H1 (cell line): ENCODE measurements at places on chromosomes 2 and 18. TPM values are rescaled to one million over a fixed set of nuclear protein-coding genes. Genes with fewer than 3 reads are reported as not detected.

Gene TTL
- polyA plus RNA-seq: 14.4 and 17.5 TPM in 2 replicates

Gene ELOA2
- not detected in 2 replicates for polyA plus RNA-seq

Gene LIMS4
- 0.20 and 0.44 TPM in 2 replicates for polyA plus RNA-seq

Gene SIX3
- polyA plus RNA-seq: 0.02 and 0.52 TPM in 2 replicates

Gene MLPH
- polyA plus RNA-seq: 12.7 and 16.9 TPM in 2 replicates

Gene KLHL14
- 1.1 and 1.4 TPM in 2 replicates for polyA plus RNA-seq

Gene SCN7A
- polyA plus RNA-seq: 0.03 and 0.09 TPM in 2 replicates

Gene ITGA4
- polyA plus RNA-seq: 0.60 and 0.63 TPM in 2 replicates

Gene SCYGR8
- polyA plus RNA-seq: not detected in 2 replicates

Gene MYO1B
- 8.7 and 15.5 TPM in 2 replicates for polyA plus RNA-seq

Gene RNF152
- polyA plus RNA-seq: 1.1 and 1.7 TPM in 2 replicates

Gene CD28
- polyA plus RNA-seq: not detected in 2 replicates
